ENCODE measurements at places on chromosomes 7 and 10.

DNA sequence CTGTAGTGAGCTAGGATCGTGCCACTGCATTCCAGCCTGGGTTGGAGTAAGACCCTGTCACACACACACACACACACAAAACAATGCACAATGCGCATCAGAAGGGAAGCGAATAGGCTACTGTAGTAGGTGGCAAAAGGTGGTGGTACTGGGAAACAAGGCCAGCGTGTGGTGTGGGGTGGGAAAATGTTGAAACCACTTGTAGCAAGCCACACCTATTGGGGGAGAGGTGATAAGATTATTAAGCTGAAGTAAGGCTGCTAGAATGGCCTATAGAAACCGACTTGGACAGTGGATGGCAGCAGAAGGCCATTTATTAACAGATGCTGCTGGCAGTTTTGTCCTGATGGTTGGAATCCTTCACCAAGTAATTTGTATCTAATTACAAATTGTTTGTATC lies 7.2 kb upstream of the CHCHD1 start:
- peak; percentile 32 for DNase-seq

DNA sequence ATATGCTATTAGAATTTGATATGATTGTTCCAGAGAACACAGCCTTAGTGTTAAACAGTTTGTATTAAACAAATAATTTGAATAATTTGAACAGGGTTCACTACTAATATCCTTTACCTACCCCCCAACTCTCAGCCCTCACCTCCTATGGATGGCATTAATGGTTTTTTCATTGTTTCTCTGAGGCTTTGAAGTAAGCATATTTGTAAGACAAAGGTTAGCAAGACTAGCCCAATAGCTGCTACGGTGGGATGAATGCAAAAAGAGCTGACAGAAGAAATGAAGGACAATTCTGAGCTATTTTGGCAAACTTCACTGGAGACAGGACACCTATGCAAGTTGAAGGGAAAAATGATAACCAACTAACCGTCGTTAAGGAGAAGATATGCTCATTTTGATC lies 61.6 kb downstream of the ARL4A start:
- no peak for DNase-seq

- DNase-seq = no peak
Measured at GRCh38 chr10:94357193-94357592, 5.5 kb downstream of the NOC3L start.

DNA sequence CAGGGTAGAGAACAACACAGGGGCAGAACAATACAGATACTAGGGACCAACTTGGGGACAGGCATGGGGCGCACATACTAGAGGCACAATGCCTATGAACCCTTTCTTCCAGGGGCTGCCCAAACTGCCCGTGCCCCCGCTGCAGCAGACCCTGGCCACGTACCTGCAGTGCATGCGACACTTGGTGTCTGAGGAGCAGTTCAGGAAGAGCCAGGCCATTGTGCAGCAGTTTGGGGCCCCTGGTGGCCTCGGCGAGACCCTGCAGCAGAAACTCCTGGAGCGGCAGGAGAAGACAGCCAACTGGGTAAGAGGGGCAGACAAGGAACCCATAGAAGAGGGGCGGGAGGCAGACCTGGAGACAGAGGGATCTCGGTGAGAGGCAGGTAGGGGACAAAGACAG lies 5.8 kb downstream of the CHAT start:
- DNase-seq = no peak

GRCh38 chr7:21526007-21526406 lies 16.8 kb upstream of the DNAH11 start:
- DNase-seq = no peak

DNA sequence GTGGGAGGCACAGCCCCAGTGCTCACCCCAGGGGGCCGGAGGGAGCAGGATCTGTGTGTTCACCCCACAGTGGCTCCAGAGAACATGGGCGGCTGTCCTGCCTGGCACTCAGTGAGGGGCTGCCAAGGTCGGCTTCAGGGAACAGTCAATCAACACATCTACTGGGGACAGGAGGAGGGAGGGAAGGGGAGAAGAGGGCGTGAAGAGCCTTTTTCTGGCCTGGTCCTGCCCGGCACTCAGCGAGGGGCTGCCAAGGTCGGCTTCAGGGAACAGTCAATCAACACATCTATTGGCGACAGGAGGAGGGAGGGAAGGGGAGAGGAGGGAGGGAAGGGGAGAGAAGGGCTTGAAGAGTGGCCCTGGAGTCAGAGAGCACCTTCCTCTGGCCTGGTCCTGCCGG lies 184.9 kb downstream of the ADARB2 start:
- DNase-seq = no peak

GRCh38 chr7:33764752-33765451 lies 140.4 kb upstream of the BMPER start:
- peak; percentile 66 for DNase-seq

- DNase-seq = no peak
Measured at GRCh38 chr10:67819768-67820204, 18.2 kb downstream of the DNAJC12 start.

GRCh38 chr10:91127341-91128082 lies 93.0 kb upstream of the PCGF5 start:
- DNase-seq = no peak

Data from AG10803 (cell line).